ENCODE measurements at places on chromosomes 5 and 9. TPM values are rescaled to one million over a fixed set of nuclear protein-coding genes. Genes with fewer than 3 reads are reported as not detected.
A peak's percentile ranks its signal among the peaks of the same experiment; 100 is the strongest.

GRCh38 chr9:109181284-109181683, 14.2 kb upstream of the FRRS1L start:
- H3K27ac ChIP-seq: no peak overlapping the region
- no peaks in the 10 kb centered on the region for H3K27me3 ChIP-seq
- H3K4me1 ChIP-seq: no peaks in the 10 kb centered on the region
- H3K4me3 ChIP-seq: no peak overlapping the region
- no peak for DNase-seq
- H3K36me3 ChIP-seq: no peaks in the 10 kb centered on the region

NUTM2F gene
- total RNA-seq: not detected

- no peaks in the 10 kb centered on the region for H3K4me1 ChIP-seq
- H3K4me3 ChIP-seq: no peak overlapping the region
- H3K27me3 ChIP-seq: no peaks in the 10 kb centered on the region
- no peaks in the 10 kb centered on the region for H3K36me3 ChIP-seq
- DNase-seq: no peak
- no peak overlapping the region for H3K27ac ChIP-seq
Measured at GRCh38 chr5:127313847-127314473, 23.4 kb downstream of the MEGF10 start.

DNA sequence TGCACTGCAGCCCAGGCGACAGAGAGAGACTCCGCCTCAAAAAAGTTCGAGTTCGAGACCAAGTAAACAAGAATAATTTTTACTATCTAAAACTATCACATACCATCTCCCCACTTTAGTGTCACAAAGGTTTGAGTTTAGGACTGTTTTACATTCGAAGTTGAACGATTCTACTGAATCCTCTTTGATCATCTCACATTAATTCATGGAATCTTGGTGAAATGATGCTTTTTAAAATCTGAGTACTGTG, 715 bp upstream of the RPS6 start:
- no peaks in the 10 kb centered on the region for H3K27me3 ChIP-seq
- peak overlapping the region; percentile 80 for H3K4me3 ChIP-seq
- H3K36me3 ChIP-seq: peaks cover 22% of the 10 kb centered on the region

- no peak for DNase-seq
- H3K27me3 ChIP-seq: no peaks in the 10 kb centered on the region
- no peaks in the 10 kb centered on the region for H3K4me1 ChIP-seq
Measured at GRCh38 chr5:116922532-116922931, 347.9 kb upstream of the SEMA6A start.

PCDHGA2 gene
- total RNA-seq: 13.8 TPM

DNA sequence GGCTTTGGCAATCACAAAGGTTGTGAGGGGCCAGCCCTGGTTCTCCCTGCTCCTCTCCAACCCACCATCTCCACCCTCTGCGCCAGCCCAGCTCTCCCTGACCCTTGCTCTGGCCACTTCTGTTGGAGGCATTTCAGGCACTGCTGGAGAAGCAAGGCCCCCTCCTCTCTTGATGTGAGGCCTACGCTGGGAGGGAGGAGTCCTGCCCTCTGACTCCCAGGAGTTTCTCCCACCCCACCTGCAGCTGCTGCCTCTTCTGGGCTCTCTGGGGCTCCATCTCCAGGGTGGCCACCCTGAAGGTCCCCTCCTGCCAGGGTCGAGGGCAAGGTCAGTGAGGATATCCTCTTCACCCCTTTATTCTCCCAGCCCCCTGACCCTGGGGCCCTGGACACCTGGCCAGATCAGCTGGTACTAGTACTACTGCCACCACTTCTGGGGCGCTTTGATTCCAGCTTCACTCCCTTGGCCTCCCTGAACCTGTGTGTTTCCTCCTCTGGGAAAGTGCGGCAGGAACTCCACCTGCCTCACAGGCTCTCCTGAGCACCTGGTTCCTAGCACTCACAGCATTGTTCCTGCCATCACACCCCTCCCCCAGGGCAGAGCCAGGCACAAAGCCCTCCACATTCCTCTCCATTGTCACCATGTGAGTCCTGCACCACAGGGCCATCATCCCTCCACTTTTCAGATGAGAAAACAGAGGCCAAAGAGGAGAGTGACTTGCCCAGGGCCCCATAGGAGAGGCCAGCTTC, 23.8 kb upstream of the TDRD7 start:
- no peaks in the 10 kb centered on the region for H3K36me3 ChIP-seq
- H3K27me3 ChIP-seq: no peaks in the 10 kb centered on the region
- no peak overlapping the region for H3K27ac ChIP-seq

GRCh38 chr5:116763987-116764866, 189.6 kb upstream of the SEMA6A start:
- H3K27ac ChIP-seq: no peak overlapping the region
- no peaks in the 10 kb centered on the region for H3K36me3 ChIP-seq
- H3K27me3 ChIP-seq: no peaks in the 10 kb centered on the region
- DNase-seq: no peak
- H3K4me3 ChIP-seq: no peak overlapping the region
- H3K4me1 ChIP-seq: no peaks in the 10 kb centered on the region

BRIX1 gene
- 33.5 TPM for total RNA-seq

- no peaks in the 10 kb centered on the region for H3K36me3 ChIP-seq
- no peak for DNase-seq
- H3K4me3 ChIP-seq: no peak overlapping the region
- no peak overlapping the region for H3K27ac ChIP-seq
- H3K4me1 ChIP-seq: peaks cover 13% of the 10 kb centered on the region
Measured at GRCh38 chr5:111769541-111769940, 12.5 kb upstream of the NREP start.

GRCh38 chr5:178404987-178405386, 172.4 kb upstream of the PHYKPL start:
- H3K4me3 ChIP-seq: no peak overlapping the region
- no peaks in the 10 kb centered on the region for H3K4me1 ChIP-seq
- H3K27ac ChIP-seq: no peak overlapping the region
- H3K36me3 ChIP-seq: no peaks in the 10 kb centered on the region

INSYN2B gene
- not detected for total RNA-seq

DNA sequence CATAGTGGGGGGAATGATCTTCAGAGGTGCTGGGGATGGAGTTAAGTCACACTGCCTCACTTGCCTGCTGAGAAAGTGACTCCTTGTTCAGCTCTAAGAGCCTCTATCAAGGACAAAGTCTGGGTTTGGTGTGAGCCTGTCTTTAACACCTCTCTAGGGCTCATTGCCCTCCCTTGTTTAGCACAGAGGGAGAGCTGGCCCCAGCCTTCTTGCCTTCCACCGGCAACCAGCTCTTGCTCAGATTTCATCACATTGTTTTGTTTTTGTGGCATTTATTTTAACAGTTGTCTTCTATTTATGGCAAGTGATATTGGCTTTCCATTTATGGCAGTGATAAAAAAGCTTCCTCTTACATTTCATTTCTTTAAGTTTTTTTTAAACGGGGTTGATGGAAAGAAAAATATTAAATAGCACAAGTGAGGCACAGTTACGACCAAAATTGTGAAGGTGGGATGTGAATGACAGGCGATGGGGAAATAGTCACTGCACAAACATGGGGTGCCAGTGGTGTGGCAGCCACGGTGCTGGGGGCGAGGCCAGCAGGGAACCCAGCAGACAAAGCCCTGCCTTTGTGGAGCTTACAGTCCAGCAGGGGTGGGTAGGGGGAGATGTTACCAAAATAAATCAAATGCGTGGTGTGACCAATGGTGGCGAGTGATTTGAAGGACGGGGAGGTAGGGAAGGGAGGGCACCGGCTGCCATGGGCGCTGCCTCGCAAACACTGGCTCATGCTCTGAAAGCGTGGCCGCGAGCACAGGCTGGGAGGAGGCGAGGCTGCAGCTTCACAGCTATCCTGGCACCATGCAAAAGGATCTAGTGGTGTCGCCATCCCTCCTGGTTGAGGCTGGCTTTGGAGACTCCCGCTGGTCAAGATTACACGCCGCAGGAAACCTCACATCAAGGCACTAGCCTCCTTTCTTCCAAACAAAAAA, 21.2 kb upstream of the UNC5A start:
- H3K36me3 ChIP-seq: no peaks in the 10 kb centered on the region
- H3K27ac ChIP-seq: no peak overlapping the region
- no peaks in the 10 kb centered on the region for H3K27me3 ChIP-seq
- H3K4me1 ChIP-seq: no peaks in the 10 kb centered on the region
- H3K4me3 ChIP-seq: no peak overlapping the region

DNA sequence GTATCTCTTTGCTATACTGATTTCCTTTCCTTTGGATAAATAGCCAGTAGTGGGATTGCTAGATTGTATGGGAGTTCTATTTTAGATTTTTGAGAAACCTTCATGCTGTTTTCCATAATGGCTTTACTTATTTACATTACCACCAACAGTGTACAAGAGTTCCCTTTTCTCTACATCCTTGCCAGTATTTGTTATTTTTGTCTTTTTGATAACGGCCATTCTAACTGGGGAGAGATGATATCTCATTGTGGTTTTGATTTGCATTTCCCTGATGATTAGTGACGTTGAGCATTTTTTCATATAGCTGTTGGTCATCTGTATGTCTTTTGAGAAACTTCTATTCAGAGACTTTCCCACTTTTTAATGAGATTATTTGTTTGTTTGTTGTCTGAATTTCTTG, 25.8 kb downstream of the NADK2 start:
- no peak overlapping the region for H3K27ac ChIP-seq
- no peaks in the 10 kb centered on the region for H3K4me1 ChIP-seq
- H3K27me3 ChIP-seq: no peaks in the 10 kb centered on the region

GRCh38 chr9:3513265-3513818, 12.5 kb downstream of the RFX3 start:
- no peaks in the 10 kb centered on the region for H3K36me3 ChIP-seq
- peaks cover 3% of the 10 kb centered on the region for H3K4me1 ChIP-seq
- no peak overlapping the region for H3K4me3 ChIP-seq

- H3K4me1 ChIP-seq: peaks cover 70% of the 10 kb centered on the region
- no peak overlapping the region for H3K4me3 ChIP-seq
- no peaks in the 10 kb centered on the region for H3K36me3 ChIP-seq
- H3K27me3 ChIP-seq: no peaks in the 10 kb centered on the region
- DNase-seq: no peak
- H3K27ac ChIP-seq: peak overlapping the region; percentile 29
Measured at GRCh38 chr5:119271758-119272730, 83.8 kb upstream of the TNFAIP8 start.
